Naive thymus-derived CD8-positive, alpha-beta T cell (primary cell): ENCODE measurements at places on chromosomes 6 and 20.

DNA sequence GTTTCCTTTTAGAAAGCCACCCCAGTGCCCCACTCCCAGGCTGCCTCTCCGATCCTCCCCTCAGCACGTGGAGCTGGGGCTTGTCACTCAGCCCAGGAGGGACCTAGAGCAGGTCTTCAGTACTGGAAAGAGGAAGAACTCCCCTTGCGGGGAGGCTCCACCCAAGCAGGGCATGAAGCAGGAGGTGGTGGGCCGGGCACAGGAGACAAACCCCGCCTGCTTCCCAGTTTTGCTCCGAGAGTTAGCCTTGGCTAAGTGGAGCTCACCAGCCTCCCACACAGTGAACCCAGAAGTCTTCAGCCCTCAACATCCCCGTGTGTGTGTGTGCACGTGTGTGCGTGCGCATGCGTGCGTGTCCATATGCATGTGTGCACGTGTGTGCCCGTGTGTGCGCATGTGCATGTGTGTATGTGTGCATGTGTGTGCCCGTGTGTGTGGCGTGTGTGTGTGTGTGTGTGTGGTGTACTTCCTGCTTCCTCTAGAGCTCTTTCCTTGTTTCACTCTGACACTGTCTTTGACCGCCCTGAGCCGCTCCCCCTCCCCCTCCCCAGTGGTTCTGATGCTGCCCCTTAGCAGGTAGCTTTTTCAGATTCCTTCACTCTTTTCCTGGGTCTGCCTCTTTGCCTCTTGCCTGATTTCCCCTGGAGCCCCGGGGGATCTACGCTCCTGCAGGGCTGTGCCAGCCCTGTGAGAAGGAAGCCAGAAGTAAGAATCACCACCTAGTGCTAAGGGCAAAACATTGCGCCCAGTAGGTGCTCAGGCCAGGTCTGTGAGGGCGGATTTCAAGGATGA, 239.8 kb downstream of the CDC5L start:
- DNase-seq = no peak

DNA sequence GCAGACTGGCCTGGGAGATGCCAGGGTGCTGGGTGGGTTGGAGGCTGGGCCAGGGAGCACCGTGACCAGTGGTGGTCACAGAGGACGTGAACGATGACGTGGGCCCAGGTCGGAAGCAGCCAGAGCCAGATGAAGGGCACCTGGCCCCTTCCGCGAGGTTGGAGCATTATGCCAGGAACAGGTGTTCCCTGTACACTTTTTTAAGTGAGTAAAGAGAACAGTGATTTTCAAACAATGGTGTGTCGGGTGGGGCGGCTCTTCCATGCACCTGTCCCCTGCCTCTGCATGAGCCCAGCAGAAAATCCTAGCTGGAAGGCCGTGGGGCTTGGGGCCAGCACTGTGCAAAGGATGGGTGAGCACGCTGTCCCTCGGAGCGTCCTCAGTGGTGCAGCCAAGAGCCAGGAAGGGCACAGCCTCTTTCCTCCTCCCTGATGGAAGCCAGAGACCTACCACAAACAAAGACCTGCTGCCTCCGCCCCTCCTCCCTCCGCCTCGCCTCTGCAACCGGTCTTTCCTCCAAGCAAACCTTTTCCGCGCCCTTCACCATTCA, 350.5 kb downstream of the ZFAND3 start:
- no peak for DNase-seq

- no peak for DNase-seq
Measured at GRCh38 chr6:11072101-11072500, 21.5 kb upstream of the SMIM13 start.

- DNase-seq = no peak
Measured at GRCh38 chr6:151034825-151035781, 169.6 kb downstream of the MTHFD1L start.

DNA sequence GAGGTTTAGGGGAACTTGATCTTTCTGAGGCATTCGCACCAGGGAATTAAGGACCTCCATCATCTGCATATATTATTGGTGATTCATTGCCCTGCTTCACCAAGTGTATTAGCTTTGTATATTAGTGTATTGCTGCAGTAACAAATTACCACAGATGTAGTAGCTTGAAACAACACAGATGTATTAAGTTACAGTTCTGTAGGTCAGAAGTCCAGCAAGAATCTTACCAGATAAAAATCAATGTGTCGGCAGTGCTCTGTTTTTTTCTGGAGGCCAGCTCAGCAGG, 65.8 kb downstream of the HMGN3 start:
- DNase-seq = no peak

GRCh38 chr20:2986466-2986865, 57.0 kb upstream of the GNRH2 start:
- DNase-seq = no peak

- DNase-seq = no peak
Measured at GRCh38 chr6:41676431-41676830, 38.2 kb downstream of the MDFI start.

DNA sequence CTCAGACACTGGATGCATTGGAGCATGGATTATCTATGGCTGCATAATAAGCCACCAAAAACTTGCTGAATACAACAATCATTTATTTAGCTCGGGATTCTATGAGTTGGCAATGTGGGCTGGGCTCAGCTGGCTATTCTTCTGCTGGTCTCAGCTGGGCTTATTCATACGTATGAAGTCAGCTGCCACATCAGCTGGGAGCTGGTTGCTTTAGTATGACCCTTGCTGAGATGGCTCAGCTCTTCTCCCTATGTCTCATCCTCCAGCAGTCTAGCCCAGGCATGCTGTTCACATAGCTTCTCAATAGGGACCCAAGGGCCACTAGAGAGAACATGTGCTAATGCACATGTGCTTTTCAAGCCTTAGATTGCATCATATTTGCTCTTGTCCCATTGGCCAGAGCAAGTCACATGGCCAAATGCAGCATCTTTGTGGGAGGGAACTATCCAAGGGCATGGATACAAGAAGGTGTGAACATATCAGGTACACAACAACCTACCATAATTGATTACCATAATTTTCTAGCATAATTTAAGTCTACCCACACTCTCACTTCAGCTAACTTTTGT, 444.6 kb downstream of the KIF16B start:
- no peak for DNase-seq

DNA sequence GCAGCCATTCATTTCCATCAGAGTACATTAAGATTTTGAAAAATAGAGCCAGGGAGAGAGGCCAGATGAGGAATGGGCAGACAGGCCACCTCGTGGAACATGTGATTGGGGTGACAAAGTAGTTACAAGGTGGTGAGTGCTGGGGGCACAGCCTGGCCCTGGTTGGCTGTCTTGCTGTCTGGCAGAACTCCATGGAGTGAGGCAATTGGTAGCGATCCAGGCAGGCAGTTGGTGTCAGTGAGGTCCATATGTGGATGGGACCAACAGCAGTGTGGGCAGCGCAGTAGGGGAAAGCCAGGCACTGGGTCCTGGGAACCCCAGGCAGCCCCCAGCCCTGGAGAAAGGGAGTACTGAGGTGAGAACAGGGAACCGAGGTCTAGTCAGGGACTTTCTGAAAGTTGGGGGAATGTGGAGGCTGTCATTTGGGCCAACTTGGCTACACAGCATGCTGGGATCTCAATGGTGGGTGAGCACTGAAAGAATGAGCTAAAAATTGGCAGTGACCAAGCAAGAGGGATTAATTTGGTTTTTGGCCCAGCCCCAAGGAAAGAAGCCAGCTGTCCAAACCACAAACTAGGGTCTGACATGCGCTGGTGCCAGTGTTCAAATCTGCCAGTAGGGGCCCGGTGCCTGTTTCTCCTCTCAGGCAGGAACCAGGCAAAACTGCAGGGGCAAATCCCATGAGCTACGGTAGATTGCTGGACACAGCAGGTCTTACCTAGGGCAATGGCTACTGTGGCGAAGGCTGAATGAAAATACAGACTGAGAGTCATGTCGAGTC, 61.4 kb upstream of the E2F3 start:
- DNase-seq = no peak

- peak; percentile 87 for DNase-seq
Measured at GRCh38 chr20:49216991-49217578, 2.1 kb upstream of the DDX27 start.

DNA sequence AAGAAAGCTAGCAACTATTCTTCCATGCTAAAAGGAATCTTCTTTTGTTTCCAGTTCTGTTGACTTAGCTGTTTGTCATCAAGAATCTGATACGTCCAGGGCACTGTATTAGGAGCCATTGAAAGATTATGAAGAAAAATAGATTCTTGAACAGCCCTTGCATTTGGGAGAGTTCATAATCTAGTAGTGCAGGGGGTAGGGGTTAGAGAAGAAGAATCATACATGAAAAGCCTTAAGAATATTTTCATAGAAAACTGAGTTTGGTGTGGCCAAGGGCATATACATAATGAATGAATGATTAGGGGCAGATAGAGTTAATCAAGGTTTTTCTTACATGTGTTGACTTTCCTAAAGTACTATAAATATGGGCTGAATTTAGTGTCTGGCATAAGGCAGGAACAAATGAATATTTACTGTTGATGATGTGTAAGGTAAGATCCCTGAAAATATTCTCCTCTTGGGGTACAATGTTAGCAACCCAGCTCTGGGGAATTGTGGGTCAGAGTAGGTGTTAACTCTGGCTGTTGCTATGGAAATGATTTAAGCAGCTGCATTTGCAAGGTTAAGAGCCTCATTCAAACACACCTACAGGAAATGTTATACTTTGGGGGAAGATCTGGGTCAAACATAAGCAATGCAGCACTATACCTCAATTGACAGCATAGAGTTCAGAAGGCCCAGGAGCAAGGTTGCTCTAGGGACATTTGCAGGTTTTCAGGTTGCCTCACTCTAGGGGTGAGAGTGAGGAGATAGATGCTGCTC, 667.3 kb upstream of the CITED2 start:
- no peak for DNase-seq

DNA sequence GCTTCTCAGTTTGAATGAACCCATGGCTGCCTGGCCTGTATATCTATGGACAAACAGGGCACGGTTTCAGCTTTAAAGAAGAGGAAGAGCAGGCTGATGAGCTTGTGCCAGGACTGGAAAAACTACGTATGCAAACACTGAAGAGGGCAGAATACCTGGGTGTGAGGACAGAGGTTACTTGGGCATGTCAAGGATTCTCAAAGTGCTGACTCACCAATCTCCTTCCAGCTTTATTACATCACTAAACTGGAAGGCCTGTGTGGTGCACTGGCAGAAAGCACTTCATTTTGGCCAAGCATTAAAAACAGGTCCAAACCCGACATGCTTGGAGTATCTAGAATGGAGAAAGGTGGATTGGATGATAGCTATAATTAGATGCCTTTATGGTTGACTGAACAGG, 95.2 kb downstream of the GMPR start:
- DNase-seq = no peak

- DNase-seq = no peak
Measured at GRCh38 chr20:50323777-50324775, 133.4 kb downstream of the CEBPB start.

DNA sequence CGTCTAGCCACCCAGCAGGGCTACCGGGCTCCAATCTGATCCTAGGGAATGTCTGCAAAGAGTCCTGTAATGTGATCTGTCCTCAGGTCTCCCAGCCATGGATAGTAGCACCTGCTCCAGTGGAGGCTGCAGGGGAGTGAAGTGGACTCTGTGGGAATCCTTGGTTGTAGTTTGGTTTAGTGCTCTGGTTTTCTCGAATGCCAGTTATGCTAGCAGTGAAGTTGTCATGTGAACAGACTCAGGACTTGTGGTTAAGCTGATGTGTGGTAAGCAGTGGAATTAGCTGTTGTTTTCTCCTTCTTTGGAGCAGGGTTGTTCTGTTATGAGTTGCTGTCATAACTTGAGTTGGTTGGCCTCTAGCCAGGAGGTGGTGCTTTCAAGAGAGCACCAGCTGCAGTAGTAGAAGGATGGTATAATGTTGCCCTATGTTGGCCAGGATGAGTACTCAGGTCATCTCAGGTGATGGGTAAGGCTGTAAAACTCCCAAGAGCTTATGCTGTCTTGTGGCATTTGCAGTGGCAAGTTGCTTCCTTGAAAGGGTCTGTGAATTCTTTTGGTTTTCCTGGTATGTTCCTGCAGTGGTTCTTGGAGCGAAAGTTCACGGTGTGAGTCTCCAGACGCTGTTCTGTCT, 390.2 kb downstream of the UTRN start:
- no peak for DNase-seq

DNA sequence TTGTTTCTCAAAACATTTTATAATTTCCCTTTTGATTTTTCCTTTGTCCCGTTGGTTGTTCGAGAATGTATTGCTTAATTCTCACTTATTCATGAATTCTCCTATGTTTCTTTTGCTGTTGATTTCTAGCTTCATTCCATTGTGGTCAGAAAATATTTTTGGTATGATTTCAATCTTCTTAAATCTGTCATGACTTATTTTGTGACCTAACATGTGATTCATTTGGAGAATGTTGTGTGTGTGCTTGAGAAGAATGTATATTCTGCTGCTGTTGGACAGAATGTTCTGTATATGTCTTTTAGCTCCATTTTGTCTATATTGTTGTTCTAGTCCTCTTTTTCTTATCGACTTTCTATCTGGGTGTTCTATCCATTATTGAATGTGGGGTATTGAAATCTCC, 286.2 kb upstream of the RNF217 start:
- no peak for DNase-seq

DNA sequence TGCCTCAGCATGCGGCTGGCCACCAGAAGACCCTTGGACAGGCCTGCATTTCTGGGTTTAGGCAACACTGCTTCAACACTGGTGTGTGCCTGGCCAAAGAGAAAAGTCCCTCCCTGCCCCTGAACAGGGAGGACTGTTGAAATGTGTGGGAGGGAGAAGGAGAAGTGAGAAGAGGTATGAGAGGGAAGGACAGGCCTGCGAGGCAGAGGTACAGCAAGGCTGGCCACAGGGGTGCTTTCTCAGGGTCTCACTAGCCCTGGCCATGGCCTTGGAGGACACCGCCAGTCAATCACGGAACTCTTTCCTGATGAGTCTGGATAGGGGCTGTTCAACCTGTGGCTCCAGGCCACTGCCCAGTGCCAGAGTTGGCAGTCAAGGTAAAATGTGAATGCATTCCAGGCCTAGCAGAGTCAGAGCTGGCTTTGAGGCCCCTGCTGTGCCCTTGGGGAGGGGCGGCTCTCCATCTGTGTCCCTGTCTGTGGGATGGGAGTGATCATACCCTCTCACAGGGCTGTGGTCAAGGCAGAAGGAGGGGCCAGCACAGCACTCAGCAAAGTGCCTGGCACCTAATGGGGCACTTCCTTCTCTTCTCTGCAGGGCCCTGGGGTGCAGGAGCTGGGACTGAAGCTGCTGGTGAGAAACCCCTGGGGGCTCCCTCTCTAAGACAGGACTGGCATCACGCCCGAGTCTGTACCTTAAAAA, 43.2 kb upstream of the CDH22 start:
- DNase-seq = no peak

GRCh38 chr6:130873746-130874145, 46.5 kb downstream of the SMLR1 start:
- no peak for DNase-seq
